ENCODE measurements at places on chromosomes 7 and 10. TPM values are rescaled to one million over a fixed set of nuclear protein-coding genes. Genes with fewer than 3 reads are reported as not detected.

GRCh38 chr10:34523017-34523767 is 291.9 kb downstream of the PARD3 start:
- no peak for DNase-seq

DNA sequence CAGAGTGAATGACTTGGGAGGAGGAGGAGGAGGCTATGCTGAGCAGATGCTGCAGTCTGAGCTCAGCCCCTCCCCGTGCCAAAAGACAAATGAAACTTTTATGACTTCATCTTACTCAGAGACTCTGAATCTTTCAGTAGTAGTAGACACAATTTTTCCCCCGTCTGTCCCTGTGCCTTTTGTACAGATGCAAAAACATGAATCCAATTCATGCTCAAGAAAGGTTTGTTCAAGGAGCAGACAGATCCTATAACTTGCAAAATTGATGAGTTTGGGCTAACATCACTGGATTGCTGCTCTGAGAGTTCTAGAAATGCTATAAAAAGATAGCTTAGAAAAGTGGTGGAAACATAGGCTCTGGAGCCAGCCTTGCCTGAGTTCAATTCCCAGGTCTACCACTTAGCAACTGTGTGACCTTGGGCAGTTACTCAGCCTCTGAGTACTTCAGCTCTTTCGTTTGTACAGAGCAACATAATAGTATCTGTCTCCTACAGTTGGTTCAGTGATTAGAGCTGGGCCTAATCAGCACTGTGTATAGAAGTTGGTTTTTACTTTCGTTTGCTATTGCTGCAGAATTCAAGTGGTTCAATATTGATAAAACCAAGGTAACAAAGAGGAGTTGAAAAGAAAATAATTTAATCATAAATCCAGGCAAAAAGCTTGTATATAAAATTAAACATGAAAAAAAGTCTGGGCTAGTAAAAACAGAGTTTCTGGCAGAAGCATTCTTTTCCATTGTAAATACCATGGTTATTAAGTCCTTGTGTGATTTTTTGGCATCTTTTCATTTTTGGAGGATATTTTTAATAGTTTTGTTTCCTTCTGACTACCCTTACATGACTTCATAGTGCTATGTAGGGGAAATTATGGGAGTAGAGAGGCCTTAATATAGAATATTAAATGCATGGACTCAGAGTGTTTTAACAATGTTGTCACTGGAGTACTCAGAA is 174.2 kb upstream of the ZNF32 start:
- DNase-seq, result no peak

DNA sequence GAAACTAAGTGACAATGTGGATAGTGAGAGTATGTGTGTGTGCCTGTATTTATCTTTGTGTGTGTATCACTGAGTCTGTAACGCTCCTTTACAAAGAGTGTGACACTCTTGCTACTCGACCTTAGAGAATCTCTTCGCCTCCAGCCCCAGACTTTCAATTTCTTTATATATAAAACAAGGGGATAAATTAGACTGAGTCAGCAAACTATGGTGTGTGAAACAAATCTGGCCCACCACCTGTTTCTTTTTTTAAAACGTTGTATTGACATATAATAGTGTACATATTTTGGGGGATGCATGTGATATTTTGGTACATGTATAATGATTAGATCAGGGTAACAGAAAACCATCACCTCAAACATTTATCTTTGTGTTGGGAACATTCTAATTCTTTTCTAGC is 240.5 kb downstream of the KCNMA1 start:
- DNase-seq, result no peak

GRCh38 chr10:3398825-3399646 is 226.5 kb upstream of the PITRM1 start:
- DNase-seq, result no peak

- no peak for DNase-seq
Measured at GRCh38 chr10:44647877-44648542, 263.1 kb upstream of the CXCL12 start.

DNA sequence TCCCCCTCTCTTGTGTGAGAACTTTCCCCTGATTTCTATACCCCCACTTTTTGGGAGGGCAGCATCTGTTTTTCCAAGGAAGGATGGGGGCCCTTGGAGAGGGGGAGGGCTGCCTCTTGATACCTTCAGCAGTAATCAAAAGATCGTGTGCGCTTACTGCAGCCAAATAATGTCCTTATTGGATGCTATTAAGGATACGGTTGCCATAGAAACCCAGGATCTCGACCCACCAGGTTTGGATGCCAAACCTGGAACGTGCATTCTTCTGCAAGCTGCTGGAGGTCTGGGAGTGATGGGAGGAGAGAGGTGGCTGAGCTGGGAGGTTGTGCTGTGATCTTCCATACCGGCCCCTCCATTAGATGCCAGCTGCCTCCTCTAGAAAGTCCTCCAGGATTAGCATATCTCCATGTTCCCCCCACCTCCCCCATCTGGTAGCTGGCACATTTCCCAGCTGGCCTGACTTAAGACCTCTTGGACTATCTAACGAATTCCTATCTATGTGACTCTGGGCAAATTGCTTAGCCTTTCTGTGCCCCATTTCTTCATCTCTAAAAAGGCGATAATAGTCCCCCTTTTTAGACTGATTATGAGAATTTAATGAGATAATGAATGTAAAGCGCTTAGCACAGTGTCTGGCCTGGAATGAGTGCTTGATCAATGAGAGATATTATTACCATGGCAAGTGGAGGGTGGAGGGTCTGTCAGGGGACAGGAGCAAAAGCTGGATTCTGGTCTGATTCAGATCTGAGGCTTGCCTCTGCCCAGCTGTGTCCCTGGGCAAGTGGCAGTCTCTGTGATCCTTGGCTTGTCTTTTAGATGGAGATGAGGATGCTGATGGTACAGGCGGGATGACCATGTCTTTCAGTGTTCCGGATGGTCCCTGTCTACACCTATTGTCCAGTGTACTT is 78.5 kb upstream of the PCBD1 start:
- no peak for DNase-seq

GRCh38 chr10:127964621-127965020 is 57.7 kb downstream of the PTPRE start:
- DNase-seq, result no peak

DNA sequence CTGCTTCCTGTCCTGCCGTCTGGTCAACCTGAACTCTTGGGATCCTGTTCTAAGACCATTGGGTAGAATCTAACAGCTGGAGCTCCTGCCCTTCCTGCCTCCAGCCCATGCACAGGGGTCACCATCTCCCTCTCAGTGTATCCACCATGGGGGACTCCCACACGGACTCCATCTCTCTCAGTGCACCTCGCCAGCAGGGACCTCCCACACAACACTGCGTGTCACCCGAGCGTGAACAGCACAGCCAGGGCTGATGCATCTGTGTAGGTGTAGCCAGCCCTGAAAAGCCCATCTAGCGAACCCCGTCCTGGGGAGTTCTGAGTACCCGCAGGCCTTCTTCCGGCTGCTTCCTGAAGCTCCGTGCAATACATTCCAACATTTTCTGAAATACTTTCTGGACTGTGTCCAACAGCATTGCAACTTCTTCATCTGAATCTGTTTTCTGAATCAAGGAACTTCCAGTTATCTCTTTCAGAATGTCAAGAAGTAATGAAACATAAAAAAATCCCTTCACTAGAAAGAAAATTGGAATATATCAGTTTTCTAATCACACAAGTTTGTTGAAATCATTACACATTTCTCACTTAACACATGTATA is 52.5 kb downstream of the NCAPG2 start:
- DNase-seq, result no peak

DNA sequence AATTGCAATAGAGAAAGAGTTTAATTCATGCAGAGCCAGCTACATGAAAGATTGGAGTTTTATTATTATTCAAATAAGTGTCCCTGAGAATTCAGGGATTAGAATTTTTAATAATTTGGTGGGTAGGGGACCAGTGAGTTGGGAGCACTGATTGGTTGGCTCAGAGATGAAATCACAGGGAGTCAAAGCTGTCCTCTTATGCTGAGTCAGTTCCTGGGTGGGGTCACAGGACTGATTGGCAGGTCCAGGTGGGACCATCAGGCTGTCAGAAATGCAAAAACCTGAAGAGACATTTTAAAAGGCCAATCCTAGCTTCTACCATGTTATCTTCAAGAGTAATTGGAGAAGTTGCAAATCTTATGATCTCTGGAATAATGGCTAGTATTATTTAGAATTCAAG is 56.0 kb upstream of the KAT6B start:
- DNase-seq, result no peak

GRCh38 chr7:28166982-28167715 is 13.4 kb downstream of the JAZF1 start:
- DNase-seq, result no peak

The CLCN1 gene
- total RNA-seq, result not detected

The AGBL3 gene
- total RNA-seq, result 2.4 TPM

The CFAP46 gene
- not detected for total RNA-seq

The SLC18A2 gene
- 0.20 TPM for total RNA-seq

The MMP21 gene
- 0.29 TPM for total RNA-seq

The NEUROD6 gene
- total RNA-seq, result not detected

The AOAH gene
- 2.6 TPM for total RNA-seq
